ENCODE measurements at places on chromosomes 11 and 22.

- no peak for DNase-seq
These were observed 113.6 kb downstream of the MICAL2 start for GRCh38 chr11:12223771-12224536.

- no peak for DNase-seq
These were observed 357.5 kb downstream of the TENM4 start for GRCh38 chr11:79083352-79083751.

DNA sequence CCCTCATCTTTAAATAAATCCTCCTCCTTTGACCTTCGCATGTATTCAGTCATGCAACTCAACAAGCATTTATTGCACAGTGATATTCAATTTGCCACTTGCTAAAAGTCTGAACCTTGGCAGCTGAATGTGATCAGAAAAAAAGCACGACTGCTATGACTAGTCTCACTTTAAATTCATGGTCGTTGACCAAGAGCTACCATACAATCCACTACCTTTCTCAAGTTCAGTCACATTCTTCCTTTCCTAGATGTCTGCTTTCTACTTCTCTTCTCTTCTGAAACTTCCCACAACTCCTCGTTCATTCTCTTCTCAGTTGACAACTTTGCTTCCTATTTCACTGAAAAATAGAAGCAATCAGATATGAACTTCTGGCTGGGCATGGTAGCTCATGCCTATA lies 2.0 kb upstream of the SAA1 start:
- DNase-seq = no peak

- DNase-seq = no peak
These were observed 21.1 kb downstream of the MRGPRD start for GRCh38 chr11:68959465-68960293.

DNA sequence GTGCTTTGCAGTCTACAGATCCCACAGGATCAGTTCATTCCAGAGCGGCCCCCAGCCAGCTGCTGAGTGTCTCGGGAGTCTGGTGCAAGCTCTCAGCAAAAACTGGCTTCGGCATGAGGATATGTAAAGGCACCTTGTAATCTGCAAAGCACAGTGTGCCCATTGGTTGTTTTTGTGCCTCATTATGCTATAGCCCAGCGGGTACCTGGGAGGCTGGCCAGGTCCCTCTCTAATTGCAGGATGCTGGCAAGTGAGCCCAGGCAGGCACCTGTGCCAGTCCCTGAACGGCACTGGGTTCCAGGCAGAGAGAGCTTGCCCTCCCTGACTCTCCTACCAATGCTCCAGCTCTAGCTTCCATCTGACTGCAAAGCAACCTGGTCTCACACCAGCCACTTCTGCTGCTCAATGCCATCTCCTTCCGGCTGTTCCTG lies 128.7 kb downstream of the DSCAML1 start:
- no peak for DNase-seq

DNA sequence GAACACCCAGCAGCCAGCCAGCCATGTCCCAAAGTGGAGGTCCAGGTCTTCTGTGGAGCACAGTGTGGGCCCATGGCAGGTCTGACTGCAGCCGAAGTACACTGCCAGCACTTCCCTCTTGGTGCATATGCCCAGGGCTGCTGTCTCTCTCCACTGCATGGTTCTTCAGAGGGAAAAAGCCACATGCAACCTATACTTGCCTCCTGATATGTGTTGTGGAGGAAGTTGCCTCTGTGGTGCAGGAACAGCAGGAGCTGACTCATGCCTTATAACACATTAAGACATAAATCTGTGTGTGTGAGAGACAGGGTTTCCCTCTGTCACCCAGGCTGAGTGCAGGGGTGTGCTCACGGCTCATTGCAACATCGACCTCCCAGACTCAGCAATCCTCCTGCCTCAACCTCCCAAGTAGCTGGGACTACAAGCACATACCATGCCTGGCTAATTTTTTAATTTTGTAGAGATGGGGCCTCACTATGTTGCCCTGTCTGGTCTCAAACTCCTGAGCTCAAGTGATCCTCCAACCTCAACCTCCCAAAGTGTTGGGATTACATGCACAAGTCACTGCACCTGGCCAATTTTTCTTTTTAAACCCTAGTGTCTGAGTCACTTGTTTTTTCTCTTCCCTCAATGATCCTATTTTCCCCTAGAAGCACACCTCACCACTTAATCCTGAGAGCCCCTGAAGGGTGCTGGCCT lies 98.8 kb downstream of the MPPED2 start:
- no peak for DNase-seq

DNA sequence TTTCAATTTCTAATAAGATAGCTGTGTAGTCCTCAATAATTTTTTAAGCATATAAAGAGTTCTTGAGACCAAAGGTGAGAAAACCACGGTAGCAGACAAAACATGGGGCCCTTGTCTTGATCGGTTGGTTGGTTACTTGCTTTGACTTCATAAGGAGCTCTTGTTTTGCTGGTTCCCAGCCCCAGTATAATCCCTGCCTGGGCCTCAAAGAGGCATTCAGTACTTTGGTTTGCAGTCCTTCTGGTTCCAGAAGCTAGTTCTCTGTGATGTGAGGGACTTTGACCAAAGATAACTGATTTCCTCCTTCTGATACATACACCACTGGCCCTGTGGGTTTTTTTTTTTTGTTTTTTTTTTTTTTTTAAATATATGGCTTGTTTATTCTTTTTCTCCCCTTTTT lies 17.1 kb downstream of the MARK2 start:
- DNase-seq = no peak

DNA sequence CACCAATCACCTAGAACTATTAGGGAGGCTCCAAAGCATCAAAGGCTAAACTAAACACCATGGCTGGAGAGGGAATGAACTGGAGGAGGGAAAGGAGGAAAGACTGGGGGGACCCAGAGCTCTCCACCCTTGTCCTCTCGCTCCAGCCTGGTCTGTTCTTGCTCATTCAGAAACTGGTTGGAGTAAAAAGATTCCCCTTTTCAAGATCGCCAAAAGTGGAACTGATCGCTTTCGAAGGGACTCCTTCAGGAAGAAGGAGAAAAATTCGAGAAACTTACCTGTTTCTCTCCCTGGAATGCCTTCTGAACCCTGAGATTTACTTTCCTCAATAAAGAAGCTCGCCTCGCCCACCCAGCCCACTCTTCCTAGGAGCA lies 46.9 kb downstream of the OR4D9 start:
- DNase-seq = no peak

GRCh38 chr11:10418950-10419310 lies 36.1 kb upstream of the AMPD3 start:
- DNase-seq = no peak

DNA sequence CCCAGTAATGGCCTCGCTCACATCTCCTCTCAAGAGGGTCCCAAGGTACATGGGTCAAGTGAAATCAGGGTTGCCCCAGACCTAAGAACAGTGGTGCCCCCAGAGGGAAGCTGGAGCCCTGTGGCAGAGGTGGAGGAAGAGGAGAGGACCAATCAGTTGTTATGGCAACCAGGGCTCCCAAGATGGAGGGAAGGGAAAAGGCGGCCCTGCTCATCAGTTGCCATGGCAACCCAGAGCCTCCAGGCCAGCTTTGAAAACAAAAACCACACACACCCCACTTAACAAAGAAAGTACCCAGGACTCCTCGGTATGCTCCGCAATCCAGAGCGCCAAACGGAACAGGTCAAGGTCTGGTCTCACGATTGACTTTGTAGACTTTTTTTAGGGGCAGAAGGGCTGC lies 53.5 kb upstream of the SLC35C1 start:
- no peak for DNase-seq

DNA sequence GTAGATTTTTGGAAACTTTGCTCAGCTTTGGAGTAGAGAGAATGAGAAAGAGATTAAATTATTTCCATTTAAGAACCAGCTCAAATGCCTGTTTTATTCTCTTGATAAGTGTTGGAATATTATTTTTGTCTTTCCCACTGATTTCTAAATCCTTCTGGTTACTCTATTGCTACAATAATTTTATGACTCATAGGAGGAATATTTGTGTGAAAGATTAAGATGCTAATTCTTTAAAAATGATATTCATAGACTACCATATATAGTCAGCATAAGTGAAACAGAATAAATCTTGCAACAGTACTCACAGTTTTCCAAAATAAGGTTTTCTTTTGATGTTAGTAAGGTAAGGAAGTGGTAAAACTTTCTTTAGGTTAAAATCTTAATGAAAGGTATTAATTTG lies 60.9 kb downstream of the YAP1 start:
- DNase-seq = no peak

DNA sequence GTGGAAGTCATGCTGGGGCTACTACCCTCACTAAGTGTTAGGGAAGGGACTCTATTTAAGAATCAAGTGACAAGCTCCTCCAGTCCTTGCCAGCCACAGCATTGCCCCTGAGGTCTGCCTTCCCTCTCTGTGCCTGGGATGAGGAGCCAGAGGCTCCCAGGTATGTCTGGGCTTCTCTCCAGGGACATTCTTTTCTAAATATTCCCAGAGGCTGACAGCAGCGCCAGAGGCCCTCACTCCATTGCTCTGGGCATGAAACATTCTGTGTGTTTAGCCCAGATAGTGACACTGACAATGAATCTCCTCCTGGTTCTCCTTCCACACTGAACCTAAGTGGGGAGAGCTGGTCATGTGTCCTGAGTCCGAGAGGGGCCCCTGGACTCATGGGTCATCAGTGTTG lies 2.2 kb downstream of the OR51E1 start:
- no peak for DNase-seq

GRCh38 chr11:104078245-104078644 lies 41.8 kb downstream of the DDI1 start:
- DNase-seq = no peak

GRCh38 chr11:114274637-114275036 lies 21.6 kb upstream of the NNMT start:
- no peak for DNase-seq

GRCh38 chr11:27886857-27887256 lies 186.6 kb upstream of the BDNF start:
- DNase-seq = no peak

DNA sequence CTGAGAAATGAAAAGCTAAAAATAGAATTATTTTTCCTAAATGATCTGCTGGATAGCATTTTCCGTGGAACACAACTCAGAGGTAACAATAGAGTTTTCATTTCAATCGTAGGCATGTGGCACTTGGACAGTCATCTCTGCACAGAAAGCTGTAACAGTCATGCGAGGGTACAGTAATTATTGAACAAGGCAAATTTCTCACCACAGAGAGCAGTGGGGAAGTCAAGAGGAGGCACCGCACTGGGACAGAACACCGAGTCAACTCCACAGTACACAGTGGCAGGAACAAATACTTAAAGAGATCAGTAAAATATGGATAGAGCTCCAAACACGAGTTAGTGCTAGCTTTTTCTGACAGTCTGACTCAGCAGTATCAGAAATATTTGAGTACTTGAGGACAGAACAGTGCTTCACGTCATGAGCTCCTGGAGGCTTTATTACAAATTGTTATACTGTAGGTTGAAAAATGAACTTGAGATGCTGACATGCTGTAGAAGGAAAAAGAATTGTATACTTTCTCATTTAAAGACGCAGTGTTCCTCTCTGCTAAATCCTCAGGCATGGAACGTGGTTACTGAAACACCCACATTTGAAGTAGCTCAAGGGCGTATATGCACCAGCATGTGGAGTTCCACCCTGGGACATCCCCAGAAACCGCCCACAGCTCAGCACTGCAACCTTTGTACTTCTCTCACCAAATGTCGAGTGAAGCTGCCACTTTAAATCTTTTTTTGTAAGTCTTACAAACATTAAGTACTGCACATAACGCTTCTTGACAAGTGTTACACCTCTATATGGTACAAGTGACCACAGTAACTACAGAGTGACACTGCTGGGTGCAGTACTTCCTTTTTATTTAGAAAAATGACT lies 27.4 kb upstream of the YPEL1 start:
- DNase-seq = peak; percentile 51

- no peak for DNase-seq
These were observed 31.9 kb downstream of the POU2AF1 start for GRCh38 chr11:111347002-111347722.

GRCh38 chr11:86761978-86762377 lies 38.4 kb upstream of the PRSS23 start:
- no peak for DNase-seq

DNA sequence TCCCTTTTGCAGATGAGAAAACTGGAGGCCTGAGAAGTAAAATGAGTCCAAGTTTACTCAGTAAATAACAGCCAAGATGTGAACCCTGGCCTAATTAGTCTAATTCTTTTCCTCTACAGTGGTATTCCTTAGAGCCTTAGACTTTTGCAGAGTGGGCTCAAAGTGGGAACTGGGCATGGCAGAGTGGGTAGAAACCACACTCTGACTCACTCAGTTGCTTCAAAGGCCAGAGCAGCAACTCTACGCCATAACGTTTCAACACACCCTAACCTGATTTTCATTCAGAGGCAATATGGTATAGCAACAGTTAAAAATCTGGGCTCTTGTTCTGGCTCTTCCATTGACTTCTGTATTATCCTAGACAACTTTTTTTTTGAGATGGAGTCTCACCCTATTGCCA lies 2.8 kb downstream of the THRSP start:
- DNase-seq = no peak

GRCh38 chr22:46827136-46827780 lies 64.8 kb downstream of the TBC1D22A start:
- DNase-seq = no peak

- DNase-seq = no peak
These were observed 121.7 kb upstream of the CRYBB3 start for GRCh38 chr22:25077964-25078363.

- DNase-seq = no peak
These were observed 91.1 kb downstream of the ATXN10 start for GRCh38 chr22:45762545-45763235.

GRCh38 chr11:9691865-9692264 lies 28.0 kb downstream of the SWAP70 start:
- DNase-seq = no peak

GRCh38 chr22:31425331-31426050 lies 26.1 kb downstream of the DRG1 start:
- DNase-seq = no peak

DNA sequence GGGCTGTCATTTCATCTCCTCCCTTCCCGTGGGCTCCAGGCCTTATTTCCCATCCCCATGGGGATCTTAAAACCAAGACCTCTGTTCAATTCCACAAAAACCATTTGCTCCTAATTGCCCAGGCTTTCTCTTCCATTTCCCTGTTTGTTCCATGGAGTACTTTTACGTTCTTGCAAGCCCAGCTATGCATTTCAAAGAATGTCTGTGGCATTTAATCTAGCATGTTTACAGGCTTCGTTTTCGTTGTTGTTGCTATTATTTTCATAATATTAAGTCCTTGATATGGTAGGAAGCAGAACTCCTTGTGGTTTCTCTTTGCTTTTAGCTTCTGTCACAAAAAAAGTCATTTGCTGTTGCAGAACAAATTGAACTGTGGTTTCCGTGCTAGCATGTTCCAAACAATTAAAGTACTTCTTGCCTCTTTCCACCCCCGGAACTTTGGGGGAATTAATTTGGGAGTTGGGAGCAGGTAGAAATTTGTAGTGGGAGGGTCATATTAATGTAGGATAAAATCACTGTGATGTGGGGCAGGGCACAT lies 68.1 kb upstream of the SLC22A12 start:
- DNase-seq = no peak

GRCh38 chr22:19636696-19637407 lies 77.5 kb upstream of the SEPTIN5 start:
- DNase-seq = no peak

DNA sequence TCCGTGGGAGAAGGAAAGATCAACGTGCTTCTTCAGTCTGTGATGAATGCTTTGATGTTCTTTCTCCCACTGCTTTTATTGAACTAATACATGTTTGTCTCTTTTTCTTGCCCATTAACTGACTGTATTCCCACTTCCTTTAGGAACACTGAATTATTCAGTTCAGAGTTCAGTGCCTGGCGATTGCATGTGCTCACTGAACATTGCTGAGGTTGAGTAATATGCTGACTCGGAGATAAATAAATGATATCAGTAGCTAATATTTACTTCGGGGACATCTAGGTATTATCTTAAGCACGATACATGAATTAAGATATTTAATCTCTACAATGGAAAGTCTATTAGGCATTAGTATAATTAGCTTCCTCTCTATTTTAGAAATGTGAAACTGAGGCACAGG lies 102.3 kb upstream of the OR5AK2 start:
- no peak for DNase-seq

Measured in activated CD4-positive, alpha-beta T cell treated with anti-CD3 and anti-CD28 coated beads, Interleukin-2, amount 50 U/mL, for 48 hours (primary cell).